Dorsolateral prefrontal cortex (tissue), 122 donors: ENCODE measurements at places on chromosomes 6 and 20.

DNA sequence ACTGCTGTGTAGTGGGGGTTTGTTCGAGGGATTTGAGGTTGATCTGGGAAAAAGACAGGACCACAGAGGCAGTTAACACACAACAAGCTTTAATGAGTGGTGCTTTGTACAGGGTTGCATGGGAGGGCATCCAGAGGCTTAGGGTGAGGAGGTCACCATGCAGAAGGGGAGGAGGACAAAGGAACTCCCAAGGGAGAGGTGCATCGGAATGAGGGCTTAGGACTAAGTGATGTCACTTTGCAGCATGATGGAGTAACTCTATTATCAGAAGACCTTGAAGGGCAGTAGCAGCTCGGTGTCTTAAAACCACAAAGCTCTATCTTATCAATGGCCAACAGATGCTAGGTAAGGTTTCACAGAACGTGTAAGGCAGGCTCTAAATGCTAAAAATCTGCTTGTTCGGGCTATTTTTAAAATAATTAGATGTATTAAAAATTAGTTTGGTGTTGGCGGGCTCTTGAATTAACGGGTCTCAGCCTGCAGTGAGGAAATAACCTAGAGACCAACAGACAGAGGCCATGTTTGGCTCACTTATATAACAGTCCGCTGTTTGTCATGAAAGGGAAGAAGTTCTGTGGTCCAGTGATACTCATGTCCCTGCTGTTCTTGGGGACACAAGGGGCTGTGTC is 37.9 kb downstream of the MAN1A1 start:
- DNase-seq = no peak

DNA sequence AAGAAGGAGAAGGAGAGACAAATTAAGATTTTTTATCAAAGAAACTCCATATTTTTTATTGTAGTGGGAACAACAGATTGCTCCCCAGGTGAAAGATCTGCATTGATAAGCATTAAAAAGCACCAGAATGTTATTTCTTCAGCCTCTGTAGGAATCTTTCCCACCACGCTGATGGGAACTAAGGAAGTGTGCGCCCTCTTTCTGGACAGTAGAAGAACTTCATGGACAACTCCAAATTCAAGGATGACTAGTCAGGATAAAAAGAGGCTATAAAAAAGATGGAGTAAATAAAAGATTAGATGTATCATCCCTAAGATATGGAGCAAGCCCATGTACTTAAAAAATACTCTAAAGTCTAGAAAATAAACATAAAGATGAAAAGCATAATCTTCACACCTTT is 45.8 kb upstream of the PAK5 start:
- no peak for DNase-seq

DNA sequence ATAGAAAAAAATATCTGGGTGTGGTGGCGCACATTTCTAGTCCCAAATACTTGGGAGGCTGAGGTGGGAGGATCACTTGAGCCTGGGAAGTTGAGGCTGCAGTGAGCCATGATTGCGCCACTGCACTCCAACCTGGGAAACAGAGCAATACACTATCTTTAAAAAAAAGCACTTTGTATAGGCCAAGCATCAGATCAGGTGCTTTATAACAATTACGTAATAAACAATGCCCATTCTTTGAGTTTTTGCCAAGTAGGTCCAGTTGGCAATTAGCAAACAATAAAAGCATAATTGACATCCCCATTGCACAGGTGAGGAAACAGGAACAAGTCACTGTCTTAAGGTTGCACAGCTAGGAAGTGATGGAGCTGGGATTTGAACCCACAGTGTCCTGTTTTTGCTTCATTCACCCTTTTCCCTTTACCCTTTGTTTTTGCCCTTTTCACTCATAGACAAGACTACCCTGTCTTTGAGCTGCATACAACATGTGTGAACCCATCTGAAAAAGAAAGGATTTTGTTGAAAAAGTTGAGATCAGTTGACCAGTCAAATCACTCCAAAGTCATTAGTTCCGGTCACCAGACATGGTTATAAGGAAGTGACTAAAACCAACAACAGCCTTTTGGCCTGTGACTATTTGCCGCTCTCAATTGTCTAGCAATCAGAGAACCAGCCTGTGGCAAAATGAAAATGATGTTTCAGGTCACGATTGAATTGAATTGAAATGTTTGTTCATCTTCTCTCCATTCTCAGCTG is 303.6 kb downstream of the TFAP2C start:
- no peak for DNase-seq

DNA sequence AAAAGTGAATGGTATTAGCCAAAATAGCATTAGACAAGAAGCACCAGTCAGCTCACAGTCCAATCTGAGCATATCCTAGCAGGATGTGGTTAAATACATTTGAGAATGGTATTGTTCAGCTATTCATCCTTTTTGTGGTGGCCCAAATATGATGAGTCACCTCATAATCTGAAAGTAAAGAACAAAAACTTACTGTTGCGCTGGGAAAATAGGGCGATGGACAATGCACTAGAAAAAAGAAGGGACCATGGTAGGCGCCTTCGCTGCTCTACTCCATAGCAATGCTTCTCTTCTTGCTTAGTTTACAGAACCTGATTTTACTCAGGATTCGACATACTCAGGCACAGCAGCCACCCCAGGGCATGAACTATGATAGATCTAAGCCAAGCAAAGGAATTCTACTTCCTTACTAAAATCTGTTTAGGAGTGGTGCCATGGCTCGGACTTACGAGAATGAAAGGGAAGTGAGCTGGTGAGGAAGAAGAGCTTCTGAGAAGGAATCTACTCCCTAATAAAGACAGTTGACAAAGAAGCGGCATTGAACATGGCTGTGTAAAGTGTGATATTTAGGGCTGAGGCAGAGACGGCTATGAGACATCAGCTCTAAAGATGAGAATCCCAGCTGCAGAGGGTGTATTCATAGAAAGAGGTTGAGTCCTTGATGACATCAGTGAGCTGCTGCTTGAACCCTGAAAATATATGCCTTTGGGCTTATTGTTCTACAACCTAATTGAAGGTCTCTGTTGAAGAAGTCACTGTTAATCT is 16.6 kb upstream of the FBXO9 start:
- DNase-seq = no peak

- DNase-seq = no peak
Measured at GRCh38 chr20:21430020-21430419, 32.7 kb upstream of the NKX2-4 start.

- no peak for DNase-seq
Measured at GRCh38 chr6:113103634-113104361, 753.3 kb upstream of the MARCKS start.

- DNase-seq = no peak
Measured at GRCh38 chr6:156378853-156379252, 398.3 kb upstream of the ARID1B start.

DNA sequence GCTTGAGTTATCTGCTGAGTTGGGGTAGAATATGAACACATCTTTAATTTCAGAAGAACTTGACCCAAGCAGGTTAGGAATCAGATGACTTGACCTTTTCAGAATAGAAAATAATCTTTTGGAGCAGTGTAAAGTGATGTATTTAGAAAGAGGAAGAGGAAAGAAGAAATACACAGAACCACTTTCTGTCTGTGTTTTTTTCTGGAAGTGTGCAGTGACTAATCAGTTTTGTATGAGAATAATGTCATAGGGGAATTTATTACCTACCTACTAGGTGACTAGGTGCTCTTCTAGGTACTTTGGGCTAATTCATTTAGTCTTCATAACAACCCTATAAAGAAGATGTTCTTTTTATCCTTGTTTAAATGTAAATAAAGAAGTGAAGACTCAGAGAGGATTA is 3.0 kb downstream of the PPP1R14C start:
- DNase-seq = no peak

DNA sequence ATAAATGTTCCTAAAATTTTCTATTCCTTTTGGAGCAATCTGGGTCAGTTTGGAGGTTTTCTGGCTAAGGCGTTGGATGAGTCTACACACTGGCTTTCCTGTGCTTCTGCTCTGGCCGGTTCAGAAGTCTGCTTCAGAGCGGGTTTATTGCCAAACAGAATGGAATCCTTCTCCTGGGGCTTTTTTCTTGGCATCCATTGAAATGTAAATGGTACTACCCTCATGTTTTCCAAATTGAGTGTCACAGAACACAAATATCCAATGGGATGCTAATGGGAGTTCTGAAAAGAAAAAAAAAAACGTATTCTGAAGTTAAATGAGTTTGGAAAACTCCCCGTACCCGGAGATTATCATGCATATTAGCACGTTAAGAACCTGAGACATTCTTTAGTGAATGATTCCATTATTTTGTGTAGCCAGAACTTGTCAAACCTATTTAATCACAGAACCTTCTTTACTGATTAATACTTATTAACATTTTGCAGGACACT is 930.3 kb downstream of the QKI start:
- DNase-seq = no peak

DNA sequence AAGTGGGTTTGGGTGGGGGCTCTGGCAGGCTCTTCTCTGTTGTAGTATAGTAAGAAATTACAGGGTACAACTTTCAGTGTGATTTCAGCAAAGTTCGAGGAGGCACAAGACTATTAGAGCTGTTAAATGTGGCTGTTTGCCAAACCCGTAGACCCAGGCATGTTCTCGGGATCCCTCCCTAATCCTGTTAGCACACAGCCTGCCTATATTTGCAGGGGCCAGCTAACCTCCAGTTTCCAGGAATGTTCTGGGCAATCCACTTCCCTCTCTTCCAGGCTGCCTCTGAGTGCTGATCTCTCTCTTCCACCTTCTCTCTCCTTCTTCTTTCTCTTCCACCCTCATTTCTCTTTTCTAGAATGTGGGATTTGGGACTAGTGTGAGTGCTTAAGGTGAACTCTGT is 34.8 kb upstream of the ZFP64 start:
- DNase-seq = no peak

- no peak for DNase-seq
Measured at GRCh38 chr6:74050921-74051320, 354.9 kb downstream of the CD109 start.

DNA sequence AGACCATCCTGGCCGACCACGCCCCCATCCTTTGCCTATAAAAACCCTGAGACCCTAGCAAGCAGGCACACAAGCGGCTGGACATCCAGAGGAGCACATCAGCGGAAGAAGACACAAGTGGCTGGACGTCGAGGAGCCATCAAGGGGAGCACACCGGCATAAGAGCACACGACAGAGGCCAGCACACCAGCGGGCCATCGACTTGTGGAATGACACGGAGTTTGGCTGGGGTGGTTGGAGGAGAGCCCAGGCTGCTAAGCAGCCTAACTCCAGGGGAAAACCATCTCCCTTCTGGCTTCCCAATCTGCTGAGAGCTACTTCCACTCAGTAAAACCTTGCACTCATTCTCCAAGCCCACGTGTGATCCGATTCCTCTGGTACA is 44.8 kb upstream of the BCLAF1 start:
- DNase-seq = no peak

DNA sequence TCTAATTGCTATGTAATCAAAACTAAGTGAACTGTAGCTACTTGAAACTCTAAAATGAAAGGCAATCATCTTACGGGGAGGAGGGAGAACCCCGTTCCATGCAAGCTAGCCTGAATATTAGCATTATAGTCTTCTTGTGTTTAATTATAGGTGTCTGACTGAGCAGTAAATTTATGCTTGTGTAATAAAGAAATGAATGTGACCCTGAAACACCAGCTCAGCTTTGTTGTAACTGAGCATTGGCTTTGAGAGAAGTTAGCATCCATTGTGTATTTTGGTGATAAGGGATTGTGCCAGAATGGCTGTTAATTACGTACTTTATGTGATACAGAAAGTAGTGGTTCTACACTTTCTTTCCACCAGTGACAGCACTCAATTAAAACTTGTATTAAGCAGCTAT is 86.9 kb downstream of the QKI start:
- no peak for DNase-seq

GRCh38 chr6:18488526-18489270 is 101.5 kb downstream of the RNF144B start:
- DNase-seq = no peak

DNA sequence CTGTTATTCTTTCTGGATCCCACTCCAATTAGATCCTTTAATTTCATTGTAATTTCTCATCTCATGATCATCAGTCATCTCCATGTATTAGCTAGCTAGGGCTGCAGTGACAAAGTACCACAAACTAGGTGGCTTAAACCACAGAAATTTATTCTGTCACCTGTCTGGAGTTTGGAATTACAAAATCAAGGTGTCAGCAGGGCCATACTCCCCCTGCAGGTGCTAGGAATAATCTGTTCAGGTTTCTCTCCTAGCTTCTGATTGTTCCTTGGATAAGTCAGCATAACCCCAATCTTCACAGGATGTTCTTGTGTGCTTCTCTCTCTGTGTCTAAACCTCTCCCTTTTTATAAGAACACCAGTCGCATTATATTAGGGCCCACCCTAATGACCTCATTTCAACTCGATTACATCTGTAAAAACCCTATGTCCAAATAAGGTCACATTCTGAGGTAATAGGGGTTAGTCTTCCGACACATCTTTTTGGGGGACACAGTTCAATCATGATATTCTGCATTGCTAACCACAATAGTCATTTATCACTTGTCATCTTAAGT is 40.5 kb downstream of the BEND6 start:
- DNase-seq = no peak

DNA sequence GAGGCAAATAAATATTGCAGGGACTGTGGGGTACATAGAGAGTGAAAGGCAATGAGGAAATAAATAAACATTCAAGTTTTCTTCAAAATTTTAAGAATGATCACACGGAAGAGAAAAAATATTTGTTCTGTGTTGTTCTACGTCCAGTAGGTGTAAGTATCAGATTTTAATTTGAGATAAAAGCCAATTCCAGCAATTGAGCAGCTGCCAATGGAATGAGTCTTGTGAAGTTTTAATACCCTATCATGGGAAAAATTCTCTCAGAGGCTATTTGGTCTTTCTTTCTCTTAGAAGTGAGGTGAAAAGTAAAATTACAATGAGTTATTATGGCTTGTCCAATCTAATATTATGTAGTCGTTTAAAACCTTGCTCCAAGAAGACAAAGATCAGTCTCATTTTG is 195.7 kb upstream of the CITED2 start:
- no peak for DNase-seq

DNA sequence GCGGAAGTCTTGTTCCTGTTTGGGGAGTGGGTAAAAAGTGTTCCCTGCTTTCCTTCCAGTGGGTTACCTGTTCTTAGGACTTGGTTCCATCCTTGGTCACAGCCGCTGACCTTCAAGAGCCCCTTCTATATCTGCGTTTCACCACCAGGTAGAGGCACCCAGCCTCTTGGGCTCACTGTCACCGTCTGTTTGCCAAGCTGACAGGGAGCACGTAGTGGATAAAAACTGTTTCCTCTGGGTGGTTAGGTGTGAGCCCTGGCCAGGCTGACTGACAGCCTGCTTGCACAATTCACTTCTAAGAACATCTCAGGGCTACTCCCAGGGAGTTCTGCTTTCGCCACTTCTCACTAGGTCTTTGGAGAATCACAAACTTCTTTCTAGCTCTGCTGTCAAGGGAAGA is 1.8 kb upstream of the JPH2 start:
- no peak for DNase-seq

GRCh38 chr6:166008441-166009369 is 158.9 kb downstream of the TBXT start:
- peak; percentile 72 for DNase-seq

DNA sequence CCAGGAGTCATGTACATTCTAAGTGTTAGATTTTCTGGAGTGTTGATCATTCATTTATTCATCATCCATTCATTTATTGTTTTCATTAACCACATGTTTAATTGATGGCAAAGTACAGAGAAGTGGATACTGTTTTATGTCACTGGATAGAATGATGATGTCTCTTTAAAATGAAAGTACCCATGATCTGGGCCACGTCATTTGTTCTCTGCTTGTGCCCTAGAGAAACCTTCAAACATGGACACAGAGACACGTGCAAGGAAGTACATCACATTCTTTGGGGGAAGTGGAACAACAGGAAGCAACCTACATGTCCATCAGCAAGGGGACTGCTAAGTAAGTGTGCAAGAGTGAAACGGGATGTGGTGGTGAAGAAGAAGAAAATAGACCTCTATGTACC is 75.8 kb upstream of the TSHZ2 start:
- no peak for DNase-seq
